ENCODE measurements at places on chromosomes 16 and 17.

DNA sequence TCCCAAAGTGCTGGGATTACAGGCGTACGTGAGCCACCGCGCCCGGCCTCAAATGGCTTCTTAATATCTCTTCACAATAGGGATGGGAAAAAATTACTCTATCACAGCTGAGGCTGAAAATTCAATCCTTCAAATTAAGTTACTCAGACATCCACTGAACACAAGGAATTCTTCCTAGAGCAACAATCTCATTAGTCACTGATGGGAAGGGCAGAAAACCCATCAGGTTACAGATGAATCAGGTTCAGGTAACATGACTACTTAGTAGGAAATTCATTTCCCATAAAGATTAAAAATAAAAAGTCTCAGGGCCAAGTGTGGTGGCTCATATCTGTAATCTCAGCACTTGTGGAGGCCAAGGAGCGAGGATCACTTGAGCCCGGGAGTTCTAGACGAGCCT is 42.5 kb upstream of the ABR start:
- DNase-seq = no peak

- no peak for DNase-seq
Observed at GRCh38 chr16:405548-406506, 4.1 kb downstream of the DECR2 start.

DNA sequence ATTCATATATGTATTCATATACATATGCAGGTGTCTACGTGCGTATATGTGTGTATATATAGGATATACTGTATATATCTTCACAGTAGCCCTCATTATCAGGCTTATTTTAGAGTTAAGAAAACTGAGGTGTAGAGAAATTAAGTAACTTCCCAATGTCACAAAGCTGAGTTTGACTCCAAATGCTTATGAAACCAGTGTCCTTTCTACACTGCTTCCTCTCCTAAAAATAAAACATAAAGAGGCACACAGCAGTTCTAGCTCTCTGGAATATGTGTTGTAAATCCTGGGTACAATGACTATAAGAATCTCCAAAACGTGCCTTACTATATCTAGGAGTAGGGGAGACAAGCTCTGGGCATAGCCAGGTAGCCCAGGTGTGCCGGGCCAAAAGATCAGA is 40.0 kb upstream of the CCL1 start:
- no peak for DNase-seq

- DNase-seq = no peak
Observed at GRCh38 chr16:8878523-8878911, 3.6 kb upstream of the LITAFD start.

Data from erythroblast (primary cell).